Chondrocyte (in vitro differentiated cells): ENCODE measurements at places on chromosomes 12 and 14. TPM values are rescaled to one million over a fixed set of nuclear protein-coding genes. Genes with fewer than 3 reads are reported as not detected.

- no peak for DNase-seq
- peaks cover 1% of the 10 kb centered on the region for H3K36me3 ChIP-seq
- H3K27ac ChIP-seq: peak overlapping the region; percentile 94
- peaks cover 37% of the 10 kb centered on the region for H3K4me1 ChIP-seq
Observed at GRCh38 chr14:49907186-49907585, 14.3 kb downstream of the ARF6 start.

- DNase-seq: no peak
- no peaks in the 10 kb centered on the region for H3K36me3 ChIP-seq
- no peaks in the 10 kb centered on the region for H3K4me1 ChIP-seq
- no peak overlapping the region for H3K27ac ChIP-seq
Observed at GRCh38 chr12:52741375-52742195, 35.6 kb downstream of the KRT76 start.

CD163L1 gene
- total RNA-seq: 1.0 to 5.2 TPM (median 3.8 TPM) in 3 replicates

DNA sequence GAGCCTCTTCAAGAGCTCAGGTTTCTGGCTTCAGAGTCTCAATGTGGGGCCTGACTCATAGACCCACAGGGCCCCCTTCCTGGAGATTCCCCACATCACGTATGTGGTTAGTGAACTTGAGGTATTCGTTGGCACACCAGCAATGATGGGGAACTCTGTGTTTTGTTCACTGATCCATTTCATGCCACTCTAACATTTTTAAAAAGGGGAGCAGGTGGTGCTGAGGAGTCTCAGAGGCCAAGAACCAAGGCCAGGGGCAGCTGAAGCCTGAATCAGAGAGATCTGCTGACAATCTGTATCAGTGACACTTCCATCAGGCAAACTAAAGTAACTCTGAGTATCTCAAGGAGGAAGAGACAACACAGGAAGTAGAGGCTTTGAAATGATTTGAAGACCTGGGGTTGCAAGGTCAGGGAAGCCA lies 323.4 kb downstream of the VRK1 start:
- H3K4me3 ChIP-seq: no peak overlapping the region
- no peaks in the 10 kb centered on the region for H3K36me3 ChIP-seq
- H3K27ac ChIP-seq: no peak overlapping the region
- DNase-seq: no peak
- peaks cover 2% of the 10 kb centered on the region for H3K27me3 ChIP-seq

DNA sequence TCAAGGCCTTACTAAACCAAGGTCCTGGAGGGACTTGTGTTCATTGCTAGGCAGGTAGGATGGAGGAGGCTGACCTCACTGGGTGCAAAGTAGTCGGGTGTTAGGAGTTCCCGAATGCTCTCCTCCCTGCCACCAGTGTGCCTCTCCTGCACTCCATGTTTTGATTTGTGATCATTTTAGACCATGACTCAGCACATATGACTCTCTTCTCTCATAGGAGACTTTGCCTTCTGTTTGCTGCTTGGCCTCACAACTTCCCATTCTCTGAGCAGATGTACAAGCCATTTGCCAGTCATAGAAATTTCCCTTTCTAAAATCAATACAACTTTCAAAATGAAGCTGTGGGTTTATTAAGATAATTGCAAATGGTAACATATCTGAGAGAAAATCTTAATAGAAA lies 46.6 kb upstream of the LRIG3 start:
- H3K27ac ChIP-seq: no peak overlapping the region
- H3K36me3 ChIP-seq: no peaks in the 10 kb centered on the region
- H3K4me1 ChIP-seq: peaks cover 26% of the 10 kb centered on the region
- DNase-seq: no peak

DNA sequence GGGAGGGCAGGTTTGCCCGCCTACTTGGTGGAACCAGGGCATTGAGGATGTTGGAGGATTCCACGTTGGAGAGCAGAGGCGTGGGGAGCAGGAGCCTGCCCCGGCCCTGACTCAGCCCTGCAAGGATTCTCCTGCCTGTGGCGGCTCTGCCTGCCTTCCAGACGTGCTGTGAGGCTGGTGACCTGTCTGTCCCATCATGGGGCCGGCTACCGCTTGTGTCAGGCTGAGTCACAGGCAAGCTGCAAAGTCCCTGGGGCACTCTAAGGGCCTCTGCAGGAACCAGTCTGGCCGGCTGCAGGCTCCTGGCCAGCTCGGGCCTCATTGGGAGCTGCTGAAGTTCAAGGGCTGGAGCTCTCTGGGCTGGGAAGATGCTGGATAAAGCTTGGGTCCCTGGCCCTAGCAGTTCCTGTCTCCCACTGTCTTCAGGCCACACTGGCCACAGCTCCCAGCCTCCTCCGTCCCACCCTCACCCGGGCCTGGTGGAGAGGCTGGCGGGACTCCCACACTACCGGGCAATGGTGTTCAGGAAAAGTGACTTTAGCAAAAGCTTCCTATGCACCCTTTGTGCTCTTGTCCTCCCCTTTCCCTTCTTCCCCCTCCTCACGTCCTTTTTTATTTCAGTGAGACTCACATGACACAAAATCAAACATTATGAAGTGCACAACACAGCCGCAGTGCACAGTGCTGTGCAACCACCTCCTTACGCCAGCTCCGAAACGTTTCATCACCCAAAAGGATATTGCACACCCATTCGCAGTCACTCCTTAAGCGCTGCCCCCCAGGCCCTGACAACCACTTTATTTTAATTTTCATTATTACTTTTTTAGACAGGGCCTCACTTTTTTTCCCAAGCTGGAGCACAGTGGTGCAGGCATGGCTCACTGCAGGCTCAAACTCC lies 22.0 kb upstream of the ULK1 start:
- H3K27ac ChIP-seq: peak overlapping the region; percentile 90
- no peak for DNase-seq
- no peaks in the 10 kb centered on the region for H3K36me3 ChIP-seq
- no peak overlapping the region for H3K4me3 ChIP-seq

GRCh38 chr12:68030248-68030647 lies 41.0 kb downstream of the IFNG-AS1 start:
- peaks cover 2% of the 10 kb centered on the region for H3K4me1 ChIP-seq
- no peak overlapping the region for H3K4me3 ChIP-seq
- DNase-seq: no peak
- H3K36me3 ChIP-seq: no peaks in the 10 kb centered on the region

DNA sequence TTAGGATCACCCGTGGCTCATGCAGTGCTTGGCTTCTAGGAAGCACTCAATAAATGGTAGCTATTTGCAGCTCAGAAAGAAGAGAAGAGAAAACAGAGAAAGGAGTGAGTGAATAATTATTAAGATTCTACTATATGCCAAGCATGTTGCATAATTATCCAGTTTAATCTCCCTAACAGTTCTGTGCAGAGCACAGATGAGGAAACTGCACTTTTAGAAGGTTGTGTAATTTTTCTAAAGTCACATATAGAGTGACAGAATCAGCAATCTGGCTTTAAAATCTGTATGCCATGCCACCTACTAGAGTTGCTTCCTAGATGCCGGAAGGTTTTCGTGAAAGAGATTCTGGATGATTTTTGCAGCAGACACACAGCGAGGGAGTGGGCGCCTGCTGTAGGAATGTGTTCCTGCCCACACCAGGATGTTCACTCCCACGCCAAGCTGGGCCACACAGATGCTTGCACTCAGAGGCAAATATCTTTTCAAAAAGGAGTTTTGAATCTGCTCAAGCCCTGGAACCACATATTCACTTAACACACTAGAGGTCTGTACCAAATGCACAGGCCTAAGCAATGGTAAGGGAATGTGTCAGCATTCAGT lies 50.2 kb upstream of the SMCO2 start:
- H3K36me3 ChIP-seq: peaks cover 2% of the 10 kb centered on the region
- peaks cover 2% of the 10 kb centered on the region for H3K4me1 ChIP-seq
- H3K27ac ChIP-seq: no peak overlapping the region
- no peak overlapping the region for H3K4me3 ChIP-seq
- DNase-seq: no peak

BDKRB2 gene
- 0.21 to 0.29 TPM (median 0.27 TPM) in 3 replicates for total RNA-seq

- peaks cover 26% of the 10 kb centered on the region for H3K4me1 ChIP-seq
- no peak for DNase-seq
- peaks cover 8% of the 10 kb centered on the region for H3K36me3 ChIP-seq
Observed at GRCh38 chr12:29519585-29520182, 22.2 kb upstream of the OVCH1 start.

DNA sequence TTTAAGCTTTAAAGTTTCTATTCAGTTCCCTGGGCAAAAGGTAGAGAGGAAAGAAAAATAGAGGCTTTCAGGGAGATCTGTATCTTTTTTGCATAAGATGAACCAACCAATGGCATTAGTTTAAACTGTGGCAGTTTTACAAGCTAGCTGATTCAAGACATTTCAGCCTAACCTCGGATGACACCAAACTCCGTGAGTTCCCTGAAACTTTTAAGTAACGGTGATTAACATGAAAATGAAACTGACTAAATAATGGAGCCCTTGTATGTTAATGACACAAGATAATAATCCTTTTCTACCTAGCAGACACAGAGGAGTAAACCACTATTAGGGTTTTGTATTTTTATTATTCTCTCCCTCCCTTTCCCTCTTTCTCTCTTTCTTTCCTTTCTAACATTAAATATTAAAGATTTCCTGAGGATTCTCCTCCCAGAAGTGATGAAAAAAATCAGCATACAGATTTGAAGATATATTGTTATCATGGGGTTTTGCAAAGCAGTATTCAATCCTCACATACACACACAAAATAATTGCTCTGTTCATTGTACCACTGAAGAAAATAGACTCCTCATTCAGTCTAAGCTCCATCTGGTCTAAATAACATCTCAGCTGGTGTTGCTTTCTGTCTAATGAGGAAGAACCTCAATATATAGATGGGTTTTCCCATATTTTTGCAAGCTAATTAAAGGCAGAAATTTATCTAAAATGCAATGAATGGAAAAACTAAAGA lies 483.8 kb downstream of the NOVA1 start:
- DNase-seq: no peak
- no peaks in the 10 kb centered on the region for H3K4me1 ChIP-seq
- H3K4me3 ChIP-seq: no peak overlapping the region
- H3K36me3 ChIP-seq: no peaks in the 10 kb centered on the region

DNA sequence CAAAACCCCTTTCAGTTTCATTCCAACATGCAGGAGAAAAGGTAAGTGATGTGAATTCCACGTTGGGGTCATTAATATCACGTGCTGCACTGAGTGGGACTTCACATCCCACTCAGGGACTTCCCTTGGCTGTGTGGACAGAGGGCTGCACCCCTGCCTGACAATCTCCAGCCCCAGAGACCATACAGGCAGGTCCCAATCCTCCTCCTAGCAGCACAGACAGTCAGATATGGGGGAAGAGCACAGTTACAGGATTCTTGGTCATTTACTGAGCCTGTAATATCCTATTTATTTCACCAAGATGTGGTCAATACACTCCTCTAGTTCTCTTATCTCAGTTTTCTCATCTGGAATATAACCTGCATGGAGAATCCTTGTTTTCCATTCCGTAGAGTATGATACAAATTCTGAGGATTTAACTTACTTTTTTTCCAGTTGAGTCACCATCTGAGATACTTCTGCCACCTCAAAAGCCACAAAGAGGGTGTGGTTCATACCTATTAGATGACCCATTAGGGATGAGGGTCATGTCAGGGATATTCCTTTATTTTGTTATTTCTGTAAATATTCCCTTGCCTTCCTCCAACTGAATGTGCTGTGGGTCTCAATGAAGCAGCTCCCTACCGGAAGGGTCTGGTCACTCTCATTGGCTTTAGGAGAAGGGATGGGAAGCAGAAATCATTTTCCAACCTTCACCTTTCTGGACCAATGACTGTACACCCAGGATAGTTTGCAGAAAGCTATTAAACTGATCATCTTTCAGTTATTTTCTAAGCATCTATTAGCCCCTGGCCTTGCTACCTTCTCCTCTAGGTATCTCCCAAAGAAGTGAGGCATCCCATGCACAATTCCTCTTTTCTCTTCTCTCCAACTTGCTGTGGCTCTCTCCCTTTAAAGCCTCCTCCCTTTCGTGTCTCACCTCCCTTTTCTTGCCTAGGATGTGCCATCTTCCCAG lies 43.0 kb upstream of the NTF3 start:
- no peaks in the 10 kb centered on the region for H3K36me3 ChIP-seq
- H3K27me3 ChIP-seq: peaks cover 4% of the 10 kb centered on the region
- H3K4me1 ChIP-seq: no peaks in the 10 kb centered on the region
- no peak overlapping the region for H3K27ac ChIP-seq
- no peak for DNase-seq

- DNase-seq: no peak
- H3K27me3 ChIP-seq: peaks cover 12% of the 10 kb centered on the region
- H3K27ac ChIP-seq: no peak within 1 kb of the TSS
- H3K36me3 ChIP-seq: no peaks in the 10 kb centered on the region
- no peak within 1 kb of the TSS for H3K4me3 ChIP-seq
- no peaks in the 10 kb centered on the region for H3K4me1 ChIP-seq
Observed at GRCh38 chr12:68159681-68160304, at the start of gene IFNG. Gene IFNG (minus strand): TSS chr12:68159740. CDS start chr12:68159615, 125 bp downstream.

DNA sequence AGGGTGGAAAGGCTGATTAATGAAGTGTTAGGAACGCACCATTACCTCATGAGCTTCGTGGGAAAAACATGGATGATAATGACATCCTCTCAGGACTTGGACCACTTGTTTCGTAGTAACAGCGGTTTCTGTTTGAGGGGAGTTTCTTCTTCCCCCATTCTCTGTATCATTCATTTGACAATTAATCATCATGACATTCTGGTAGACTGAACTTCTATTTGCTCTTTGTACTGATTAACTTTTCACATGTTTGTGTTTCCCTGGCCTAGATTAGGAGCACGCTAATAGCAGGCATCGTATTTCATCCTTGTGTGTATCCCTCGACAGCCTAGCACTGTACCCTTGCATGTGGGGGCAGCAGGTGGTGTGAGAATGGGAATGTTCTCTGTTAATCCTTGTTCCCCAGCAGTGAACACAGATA lies 8.0 kb downstream of the LRRC74A start:
- H3K36me3 ChIP-seq: no peaks in the 10 kb centered on the region
- H3K4me1 ChIP-seq: no peaks in the 10 kb centered on the region
- H3K27ac ChIP-seq: no peak overlapping the region
- H3K4me3 ChIP-seq: no peak overlapping the region
- no peak for DNase-seq
- H3K27me3 ChIP-seq: peaks cover 11% of the 10 kb centered on the region

GRCh38 chr12:100398307-100398706 lies 41.4 kb downstream of the SLC17A8 start:
- peaks cover 18% of the 10 kb centered on the region for H3K4me1 ChIP-seq
- H3K27me3 ChIP-seq: no peaks in the 10 kb centered on the region
- no peak overlapping the region for H3K27ac ChIP-seq
- no peaks in the 10 kb centered on the region for H3K36me3 ChIP-seq
- no peak for DNase-seq

GRCh38 chr12:107231303-107231702 lies 138.0 kb upstream of the CRY1 start:
- H3K27me3 ChIP-seq: peaks cover 14% of the 10 kb centered on the region
- H3K4me3 ChIP-seq: no peak overlapping the region
- H3K27ac ChIP-seq: no peak overlapping the region
- H3K36me3 ChIP-seq: no peaks in the 10 kb centered on the region
- peaks cover under 1% of the 10 kb centered on the region for H3K4me1 ChIP-seq

ALX1 gene
- 1.4 to 3.3 TPM (median 3.2 TPM) in 3 replicates for total RNA-seq

DNA sequence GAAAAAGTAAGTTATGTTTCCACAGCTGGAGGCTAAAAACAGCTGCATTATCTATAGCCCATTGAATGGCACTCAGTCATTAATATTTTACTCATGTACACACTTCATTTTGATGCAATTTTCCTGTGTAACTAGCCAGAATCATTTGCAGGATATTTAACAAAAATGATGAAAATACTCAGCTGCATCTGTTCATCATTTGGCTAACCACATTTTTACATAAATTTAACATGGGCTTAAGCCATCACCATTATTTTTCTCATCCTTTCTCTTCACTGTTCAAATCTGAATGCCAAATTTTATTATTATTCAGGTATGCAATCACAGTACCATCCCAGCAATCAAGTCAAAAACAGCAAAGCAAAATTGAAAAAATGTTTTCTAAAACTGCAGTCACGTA lies 41.8 kb downstream of the ATXN7L3B start:
- H3K36me3 ChIP-seq: no peaks in the 10 kb centered on the region
- H3K27me3 ChIP-seq: peaks cover 14% of the 10 kb centered on the region
- no peak overlapping the region for H3K27ac ChIP-seq
- H3K4me1 ChIP-seq: no peaks in the 10 kb centered on the region
- H3K4me3 ChIP-seq: no peak overlapping the region
- DNase-seq: no peak
